ENCODE measurements at places on chromosomes 4 and X.

- peak; percentile 14 for DNase-seq
These were observed 32.8 kb downstream of the FAM13A start for GRCh38 chr4:89024051-89024675.

DNA sequence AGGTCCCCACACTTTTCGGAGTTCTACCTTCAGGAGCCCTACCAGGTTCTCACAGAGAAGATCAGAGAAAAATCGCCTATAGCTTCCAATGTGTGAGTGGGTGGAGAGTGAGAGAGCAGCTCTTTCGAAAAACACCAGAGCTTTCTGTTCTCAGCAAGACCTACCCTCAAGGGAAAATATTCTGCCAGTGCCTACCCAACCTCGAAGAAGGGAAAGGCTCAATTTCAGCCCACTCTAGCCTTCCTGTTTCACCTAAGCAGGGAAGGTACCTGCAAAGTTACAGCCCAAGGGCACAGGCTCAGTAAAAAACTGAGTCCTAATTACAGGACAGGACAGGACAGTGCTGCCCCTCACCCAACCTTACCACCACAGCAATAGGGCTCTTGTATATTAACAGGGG, 104.0 kb upstream of the WDR17 start:
- no peak for DNase-seq

DNA sequence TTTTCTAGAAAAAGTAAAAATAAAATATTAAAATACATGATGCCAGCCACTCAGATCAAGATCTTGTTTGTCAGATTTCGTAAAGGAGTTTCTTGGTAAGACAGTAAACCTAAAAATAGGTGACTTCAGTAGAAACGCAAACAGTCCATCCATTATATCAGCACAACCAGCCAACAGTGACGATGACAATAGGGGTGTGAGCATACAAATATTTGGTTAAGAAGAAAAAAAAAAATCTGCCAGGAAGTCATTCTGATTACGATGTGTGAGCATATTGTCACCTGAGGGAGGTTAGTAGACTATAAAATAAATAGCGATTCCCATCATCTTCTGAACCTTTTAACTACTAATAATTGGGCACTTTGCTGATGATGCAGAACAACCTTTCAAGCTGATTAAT, 37.6 kb downstream of the SLC7A11 start:
- DNase-seq, result no peak

- no peak for DNase-seq
These were observed 31.4 kb downstream of the CPE start for GRCh38 chr4:165410214-165410613.

DNA sequence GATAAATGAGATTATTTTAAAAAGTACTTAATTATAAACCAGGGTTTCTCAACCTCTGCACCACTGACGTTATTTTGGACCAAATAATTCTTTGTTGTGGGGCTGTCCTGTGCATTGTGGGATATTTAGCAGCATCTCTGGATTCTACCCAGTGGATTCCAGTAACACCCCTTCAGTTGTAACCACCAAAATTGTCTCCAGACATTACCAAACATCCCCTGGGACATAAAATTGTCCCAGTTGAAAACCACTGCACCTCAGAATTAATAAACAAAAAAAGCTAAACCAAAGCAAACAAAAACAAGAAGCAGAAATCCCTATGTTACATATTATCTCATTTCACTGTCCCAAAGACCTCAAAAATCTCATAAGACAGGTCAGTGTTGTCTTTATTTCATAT, 54.2 kb upstream of the GIMD1 start:
- no peak for DNase-seq

DNA sequence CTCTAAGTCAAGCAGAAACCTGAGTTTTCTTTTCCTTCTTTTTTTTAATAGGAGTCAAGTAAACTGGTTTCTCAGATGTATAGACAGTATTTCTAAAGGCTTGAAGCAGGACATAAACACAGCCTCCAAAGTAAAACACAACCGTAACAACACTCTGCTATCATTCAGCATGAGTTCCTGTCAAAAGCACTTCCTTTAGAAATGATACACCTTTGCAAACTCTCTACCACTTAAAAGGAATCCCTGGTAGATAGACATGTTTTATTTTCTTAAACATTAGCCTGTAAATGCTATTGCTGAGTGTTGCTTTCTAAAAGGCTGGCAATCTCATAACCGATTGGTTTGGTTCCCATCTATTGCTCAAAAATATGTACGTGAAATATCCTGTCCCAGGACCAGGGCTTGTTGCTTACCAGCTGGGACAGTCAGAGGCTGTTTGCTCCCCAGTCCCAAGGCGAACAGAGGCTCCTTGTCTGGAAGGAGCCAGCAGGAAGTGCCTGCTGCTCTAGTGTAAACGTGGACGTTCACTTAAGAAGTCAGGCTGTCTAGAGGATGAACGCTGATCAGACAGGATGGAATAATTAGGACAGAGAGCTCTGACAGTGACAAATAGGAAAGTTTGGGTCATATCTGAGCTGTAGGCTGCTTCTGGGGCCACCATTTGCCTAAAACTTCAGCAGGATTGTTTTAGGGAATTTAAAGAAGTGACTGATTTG, 173.9 kb upstream of the KLF3 start:
- DNase-seq, result no peak

- no peak for DNase-seq
These were observed 86.8 kb upstream of the LSM6 start for GRCh38 chr4:146088690-146089089.

- no peak for DNase-seq
These were observed 162.5 kb upstream of the CASK start for GRCh38 chrX:42085836-42086235.

- no peak for DNase-seq
These were observed 116.1 kb downstream of the GPC3 start for GRCh38 chrX:133869270-133869669.

DNA sequence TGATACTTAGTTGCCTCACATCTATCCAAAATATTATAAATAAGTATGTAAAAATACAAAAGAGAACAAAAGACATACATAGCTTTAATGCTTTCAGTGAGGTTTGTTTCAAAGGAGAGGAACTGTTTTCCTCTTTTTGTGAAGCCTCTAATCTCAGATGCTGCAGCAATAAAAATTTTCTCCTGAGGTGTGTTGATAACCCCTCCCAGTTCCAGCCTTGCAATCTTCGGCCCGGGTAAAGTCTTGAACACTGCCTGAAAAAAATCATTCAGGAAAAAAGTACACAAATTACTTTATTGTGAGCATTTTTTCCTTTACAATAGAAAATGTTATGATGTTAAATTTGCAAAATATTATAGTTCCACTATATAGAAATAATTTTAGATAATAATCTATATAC, 8.8 kb downstream of the BBS7 start:
- DNase-seq, result no peak

GRCh38 chr4:145042601-145043285, 55.3 kb downstream of the ANAPC10 start:
- no peak for DNase-seq

- DNase-seq, result no peak
These were observed 73.1 kb upstream of the EPGN start for GRCh38 chr4:74235135-74235534.

- DNase-seq, result no peak
These were observed 47.0 kb downstream of the RBPJ start for GRCh38 chr4:26367811-26368210.

GRCh38 chr4:67158666-67159065, 386.6 kb downstream of the CENPC start:
- no peak for DNase-seq

- no peak for DNase-seq
These were observed 224.6 kb downstream of the SOWAHB start for GRCh38 chr4:76673362-76673761.

DNA sequence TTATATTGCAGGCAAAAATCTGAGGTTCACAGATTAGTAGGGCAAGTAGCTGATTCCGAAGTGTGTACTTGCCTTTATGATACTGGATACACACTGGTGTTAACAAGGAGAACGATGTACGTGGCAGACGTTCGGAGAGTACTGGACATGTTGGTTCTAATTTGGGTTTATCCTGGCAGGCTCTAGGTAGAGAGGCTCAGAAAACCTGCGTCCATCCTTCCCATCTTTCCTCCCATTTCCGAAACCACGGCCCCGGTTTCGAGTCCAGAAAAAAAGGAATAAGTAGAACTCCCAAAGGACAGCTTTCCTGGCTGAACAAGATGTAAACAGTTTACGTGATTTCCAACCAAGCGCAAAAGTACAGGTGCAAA, 351 bp upstream of the SLC30A9 start:
- DNase-seq, result no peak

DNA sequence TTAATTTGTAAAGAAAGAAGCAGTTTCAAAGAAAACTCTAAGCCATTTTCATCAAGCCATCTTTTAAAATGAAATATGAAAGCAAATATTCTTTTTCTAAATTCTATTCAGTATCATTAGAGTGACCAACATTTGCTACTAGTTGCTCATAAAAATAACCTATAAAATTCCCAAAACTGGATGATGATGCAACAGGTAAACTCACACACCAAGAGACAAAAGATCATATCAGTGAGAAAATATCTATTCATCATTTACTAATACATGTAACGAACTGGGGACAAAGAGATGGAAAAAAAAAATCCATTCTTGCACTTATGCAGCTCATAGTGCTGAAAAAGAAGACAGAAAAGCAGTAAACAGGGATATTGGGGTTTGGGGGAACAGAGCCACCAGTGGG, 48.1 kb downstream of the PDGFC start:
- no peak for DNase-seq

- DNase-seq, result no peak
These were observed 37.8 kb downstream of the SH3KBP1 start for GRCh38 chrX:19849464-19850080.

DNA sequence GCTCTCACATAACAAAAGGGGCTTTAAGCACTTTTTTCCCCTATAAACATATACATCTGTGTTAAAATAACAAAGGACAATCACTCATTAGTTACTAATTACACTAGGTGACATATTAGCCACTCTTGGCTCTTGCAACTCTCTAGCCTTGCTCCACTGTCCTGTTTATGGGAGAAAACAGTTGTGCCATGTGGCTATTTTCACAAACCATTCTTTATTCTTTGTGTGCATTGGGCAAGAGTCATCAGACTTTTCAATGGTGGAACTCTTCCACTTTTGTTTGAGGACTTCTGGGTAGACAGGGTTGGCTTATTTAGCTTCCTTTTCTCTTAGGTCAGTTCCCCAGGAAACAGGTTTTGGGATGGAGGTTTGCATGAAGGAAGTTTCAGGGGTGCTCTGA, 16.0 kb upstream of the FAM149A start:
- no peak for DNase-seq

DNA sequence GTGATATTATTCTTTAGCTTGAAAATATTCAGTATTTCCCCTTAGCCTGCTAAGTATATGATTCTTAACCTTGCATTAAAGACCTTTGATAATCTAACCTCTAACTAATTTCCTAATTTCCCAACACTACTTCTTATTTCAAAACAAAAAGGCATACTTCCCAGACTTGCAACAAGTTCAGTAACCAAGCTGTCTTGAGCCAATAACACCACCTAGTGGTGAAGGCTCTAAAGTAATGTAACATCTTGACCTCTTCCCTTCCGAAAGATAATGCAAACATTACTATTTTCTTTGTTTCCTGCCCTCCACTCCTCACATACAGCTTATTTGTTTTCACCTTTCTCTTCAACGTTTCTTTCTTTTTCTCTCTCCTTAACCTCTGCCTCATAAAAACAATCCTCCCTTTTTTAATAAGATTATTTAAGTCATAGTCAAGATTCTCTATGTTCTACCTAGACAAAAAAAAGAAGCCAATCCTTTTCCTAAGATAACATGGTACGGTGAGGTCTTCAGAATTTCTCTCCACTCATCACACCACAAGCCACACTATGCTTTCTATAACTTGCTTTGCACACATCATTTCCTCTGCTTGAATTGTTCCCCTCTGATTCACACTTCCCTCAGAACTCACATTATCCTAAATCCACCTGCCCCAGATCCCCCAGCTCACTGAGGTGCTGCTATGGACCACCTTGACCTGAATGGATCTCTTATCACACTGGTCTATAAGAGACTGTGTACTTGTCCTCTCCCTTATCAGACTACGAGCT, 3.5 kb downstream of the FAT1 start:
- DNase-seq, result no peak
